ENCODE measurements at places on chromosomes 5 and 9. TPM values are rescaled to one million over a fixed set of nuclear protein-coding genes. Genes with fewer than 3 reads are reported as not detected.

DNA sequence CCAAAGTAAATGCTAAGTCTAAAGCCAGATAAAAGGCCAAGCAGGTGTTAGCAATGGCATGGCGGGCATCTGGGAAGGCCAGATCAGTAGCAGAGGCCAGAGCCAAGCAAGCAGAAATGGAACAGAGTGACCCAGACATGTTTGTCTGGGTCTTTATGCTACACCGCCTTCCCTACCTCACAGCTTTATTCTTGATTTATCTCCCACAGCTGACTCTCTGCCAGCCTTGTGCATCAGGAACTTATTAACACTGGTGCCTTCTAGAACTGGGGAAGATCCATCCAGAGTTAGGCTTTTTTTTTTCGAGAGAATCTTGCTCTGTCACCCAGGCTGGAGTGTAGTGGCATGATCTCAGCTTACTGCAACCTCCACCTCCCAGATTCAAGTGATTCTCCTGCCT is 112.5 kb upstream of the SLC44A1 start:
- no peaks in the 10 kb centered on the region for H3K36me3 ChIP-seq
- peaks cover 17% of the 10 kb centered on the region for H3K4me1 ChIP-seq
- no peak overlapping the region for H3K27ac ChIP-seq
- H3K4me3 ChIP-seq, result no peak overlapping the region

DNA sequence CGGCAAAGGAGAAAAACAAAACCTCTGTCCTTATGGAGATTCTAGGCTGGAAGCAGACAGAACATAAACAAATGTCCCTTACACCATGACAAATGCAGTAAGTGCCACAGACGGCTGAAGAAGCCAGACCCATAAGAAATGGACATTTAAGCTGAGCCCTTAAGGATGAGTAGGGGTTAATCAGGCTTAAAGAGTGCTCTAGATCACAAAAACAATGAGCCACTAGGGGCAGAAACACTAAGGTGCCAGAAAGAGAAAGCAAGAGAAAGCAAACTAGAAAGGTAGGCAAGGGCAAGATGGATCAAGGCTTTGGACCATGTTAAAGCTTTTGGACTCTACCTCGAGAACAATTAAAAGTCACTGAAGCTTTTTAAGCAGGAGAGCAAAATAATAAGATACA is 326.9 kb upstream of the WWC1 start:
- H3K4me3 ChIP-seq, result no peak overlapping the region
- H3K36me3 ChIP-seq, result no peaks in the 10 kb centered on the region

GRCh38 chr9:99513441-99514112 is 291.5 kb downstream of the SEC61B start:
- no peak overlapping the region for H3K4me3 ChIP-seq
- 0 out of 2 replicates have a peak, but pooled peaks cover 3% of the 10 kb centered on the region for H3K4me1 ChIP-seq
- H3K36me3 ChIP-seq, result no peaks in the 10 kb centered on the region
- DNase-seq, result no peak

GRCh38 chr9:113772121-113772810 is 103.8 kb upstream of the ZNF618 start:
- H3K27me3 ChIP-seq, result no peaks in the 10 kb centered on the region
- H3K27ac ChIP-seq, result no peak overlapping the region
- no peak overlapping the region for H3K4me3 ChIP-seq
- no peak for DNase-seq
- H3K4me1 ChIP-seq, result no peaks in the 10 kb centered on the region
- H3K36me3 ChIP-seq, result no peaks in the 10 kb centered on the region

DNA sequence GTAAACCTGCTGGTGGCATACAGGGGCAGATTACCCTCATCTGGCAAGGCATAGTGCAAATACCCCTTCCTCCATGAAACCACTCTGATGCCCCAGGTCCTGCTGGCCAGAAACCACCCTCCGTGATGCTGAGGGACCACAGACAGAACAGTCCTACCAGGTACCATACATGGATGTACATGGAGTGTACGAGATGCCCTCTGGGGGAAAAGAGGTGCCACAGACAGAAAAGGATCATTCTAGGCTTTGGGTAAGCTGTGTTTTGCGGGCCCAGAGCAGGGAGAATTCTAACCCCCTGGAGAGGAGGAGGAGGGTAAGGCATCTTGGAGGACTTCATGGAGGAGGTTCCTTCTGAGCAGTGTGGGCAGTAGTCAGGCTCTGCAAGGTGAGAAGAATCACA is 68.3 kb downstream of the GABBR2 start:
- no peaks in the 10 kb centered on the region for H3K36me3 ChIP-seq
- no peaks in the 10 kb centered on the region for H3K4me1 ChIP-seq
- no peak for DNase-seq
- H3K4me3 ChIP-seq, result no peak overlapping the region
- no peak overlapping the region for H3K27ac ChIP-seq
- H3K27me3 ChIP-seq, result no peaks in the 10 kb centered on the region

DNA sequence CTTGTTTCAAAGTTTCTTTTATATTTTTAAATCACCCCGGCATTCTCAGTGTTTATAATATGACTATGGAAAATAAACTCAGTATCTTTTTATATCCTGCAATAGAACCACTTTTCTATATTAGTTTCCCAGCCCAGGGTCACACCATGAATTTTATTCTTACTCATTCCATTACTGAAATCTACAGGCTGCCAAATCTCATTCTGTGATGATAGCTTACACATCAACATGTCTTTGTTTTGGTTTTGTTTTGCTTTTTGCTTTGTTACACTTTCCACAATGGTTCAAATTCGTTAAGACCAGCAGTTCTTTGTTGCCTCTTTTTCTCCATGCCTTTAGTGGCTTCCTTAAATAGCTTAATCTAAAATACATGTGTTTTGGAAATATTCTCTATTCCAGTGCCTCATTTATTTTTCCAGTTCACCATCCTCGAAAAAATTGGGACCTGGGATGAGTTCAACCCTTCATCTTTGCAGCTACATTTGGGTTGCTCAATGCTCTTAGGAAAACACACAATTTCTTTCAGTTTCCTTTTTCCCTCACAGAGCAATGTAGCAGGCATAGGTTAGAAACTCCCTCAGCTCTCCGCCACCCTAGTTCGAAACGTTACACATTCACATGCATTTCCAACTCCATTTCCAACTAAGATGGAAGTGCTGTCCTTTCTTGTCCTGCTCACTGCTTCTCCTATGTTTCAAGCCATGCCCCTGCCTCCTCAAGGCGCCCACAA is 1146.3 kb downstream of the MAT2B start:
- DNase-seq, result no peak
- no peak overlapping the region for H3K4me3 ChIP-seq
- no peaks in the 10 kb centered on the region for H3K36me3 ChIP-seq
- no peak overlapping the region for H3K27ac ChIP-seq
- no peaks in the 10 kb centered on the region for H3K4me1 ChIP-seq

Gene RLN1
- total RNA-seq, result not detected

Gene S1PR3
- 0.07 TPM for total RNA-seq

All from HCT116 (cell line).